ENCODE measurements at places on chromosomes 4 and X. TPM values are rescaled to one million over a fixed set of nuclear protein-coding genes. Genes with fewer than 3 reads are reported as not detected.

The NCAPG gene
- 46.3 TPM for total RNA-seq

The SPRY1 gene
- total RNA-seq = 60.2 TPM

The FAM241A gene
- 6.2 TPM for total RNA-seq

The LRCH2 gene
- not detected for total RNA-seq

The NPNT gene
- total RNA-seq = 0.12 TPM

The TACR3 gene
- total RNA-seq = not detected

The MAGEC1 gene
- not detected for total RNA-seq

The CSN1S1 gene
- total RNA-seq = not detected

DNA sequence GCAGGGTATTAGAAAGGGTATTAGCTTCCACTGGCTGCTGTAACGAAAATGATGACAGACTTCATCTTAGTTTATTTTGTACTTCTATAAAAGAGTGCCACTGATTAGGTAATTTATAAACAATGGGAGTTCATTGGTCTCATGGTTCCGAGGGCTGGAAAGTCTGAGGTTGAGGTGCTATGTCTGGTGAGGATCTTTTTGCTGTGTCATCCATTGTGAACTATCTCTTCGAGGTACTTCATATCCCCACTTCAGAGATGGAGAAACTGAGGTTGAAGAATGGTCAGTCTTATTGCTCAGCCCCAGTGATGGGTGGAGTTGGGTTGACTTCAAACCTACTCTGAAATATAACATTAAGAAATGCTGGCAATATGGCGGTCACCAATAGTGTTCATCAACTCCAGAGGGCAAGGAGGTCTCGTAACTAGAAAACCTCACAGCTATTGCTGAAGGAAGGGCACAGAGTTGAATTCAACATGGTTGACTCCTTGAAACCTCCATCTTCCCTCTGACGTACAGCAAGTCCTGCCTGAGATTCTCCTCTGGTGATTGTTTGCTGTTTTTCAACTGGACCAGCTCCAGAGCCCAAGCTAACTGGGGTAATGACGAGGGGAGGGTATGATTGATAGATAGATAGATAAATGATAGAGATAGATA lies 53.6 kb upstream of the SHOX start:
- peak; percentile 37 for DNase-seq

GRCh38 chrX:132776486-132777210 lies 181.8 kb downstream of the HS6ST2 start:
- DNase-seq = no peak

DNA sequence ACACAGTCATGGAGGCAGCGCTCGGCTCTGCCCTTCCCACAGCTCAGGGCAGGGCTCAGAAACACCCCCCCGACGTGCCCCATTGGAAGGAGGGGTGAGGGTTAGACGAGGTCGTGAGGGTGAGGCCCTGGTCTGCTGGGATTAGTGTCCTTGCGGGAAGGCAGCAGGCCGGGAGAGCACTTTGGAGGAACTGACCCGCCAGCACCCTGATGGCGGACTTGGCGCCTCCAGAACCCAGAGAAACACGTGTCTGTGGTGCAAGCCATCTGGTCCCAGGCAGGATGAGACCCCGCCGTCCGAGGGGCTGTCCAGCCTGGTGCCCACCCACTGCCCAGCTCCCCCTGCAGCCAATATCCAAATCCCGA lies 26.3 kb downstream of the TACC3 start:
- no peak for DNase-seq

All from activated CD4-positive, alpha-beta T cell treated with anti-CD3 and anti-CD28 coated beads, Interleukin-2, amount 10 ng/mL, durations not matched to agents 24 days and 14 days (primary cell).